Vagina (tissue), 2 donors: ENCODE measurements at places on chromosomes 12 and 14. TPM values are rescaled to one million over a fixed set of nuclear protein-coding genes. Genes with fewer than 3 reads are reported as not detected.

Gene WNT1
- not detected for total RNA-seq

GRCh38 chr12:20280515-20280914 is 87.8 kb upstream of the PDE3A start:
- DNase-seq, result no peak

DNA sequence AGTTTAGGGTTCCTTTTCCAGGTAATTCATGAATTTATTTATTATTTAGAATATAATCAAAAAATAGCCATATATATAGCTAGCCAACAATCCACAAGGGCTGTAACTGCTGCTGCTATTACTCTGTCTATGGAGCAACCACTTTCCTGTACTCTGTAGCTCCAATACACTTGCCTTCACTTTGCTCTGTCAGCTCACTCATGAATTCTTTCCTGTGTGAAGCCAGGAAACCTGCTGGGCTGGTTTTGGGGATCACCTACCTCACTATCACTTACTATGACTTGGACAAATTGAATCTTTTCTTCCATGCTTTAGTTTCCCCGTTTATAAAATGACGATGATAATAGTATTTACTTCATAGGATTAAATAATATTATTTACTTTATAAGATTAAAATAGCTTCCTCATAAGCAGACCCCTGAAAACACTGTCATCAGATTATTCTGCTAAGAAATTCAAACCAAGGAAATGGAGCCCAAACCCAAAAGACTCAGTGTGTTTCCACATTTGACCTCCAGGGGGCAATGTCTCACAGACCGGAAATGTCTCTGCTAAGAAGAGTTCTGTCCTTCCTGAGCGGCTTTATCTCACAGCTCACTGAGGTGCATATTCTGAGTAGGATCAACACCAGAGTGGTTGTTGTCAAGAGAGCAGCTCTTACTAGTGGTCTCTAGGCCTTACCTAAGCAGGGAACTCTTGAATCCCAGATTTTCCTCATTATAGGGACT is 457.1 kb downstream of the DAD1 start:
- DNase-seq, result no peak

DNA sequence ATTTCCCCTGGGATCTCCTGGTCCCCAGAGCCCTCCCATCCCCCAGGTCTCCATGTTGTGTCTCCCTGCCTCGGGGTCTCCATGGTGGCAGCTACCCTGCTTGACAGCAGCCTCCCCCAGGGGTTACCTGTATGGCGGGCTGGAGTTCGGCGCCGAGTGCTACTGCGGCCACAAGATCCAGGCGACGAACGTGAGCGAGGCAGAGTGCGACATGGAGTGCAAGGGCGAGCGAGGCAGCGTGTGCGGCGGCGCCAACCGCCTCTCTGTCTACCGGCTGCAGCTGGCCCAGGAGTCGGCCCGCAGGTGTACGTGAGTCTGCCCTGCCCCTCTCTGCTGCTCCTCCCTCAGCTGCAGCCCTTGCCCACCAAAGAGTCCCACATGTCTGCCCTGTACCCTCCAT is 80.9 kb downstream of the WSCD2 start:
- no peak for DNase-seq

DNA sequence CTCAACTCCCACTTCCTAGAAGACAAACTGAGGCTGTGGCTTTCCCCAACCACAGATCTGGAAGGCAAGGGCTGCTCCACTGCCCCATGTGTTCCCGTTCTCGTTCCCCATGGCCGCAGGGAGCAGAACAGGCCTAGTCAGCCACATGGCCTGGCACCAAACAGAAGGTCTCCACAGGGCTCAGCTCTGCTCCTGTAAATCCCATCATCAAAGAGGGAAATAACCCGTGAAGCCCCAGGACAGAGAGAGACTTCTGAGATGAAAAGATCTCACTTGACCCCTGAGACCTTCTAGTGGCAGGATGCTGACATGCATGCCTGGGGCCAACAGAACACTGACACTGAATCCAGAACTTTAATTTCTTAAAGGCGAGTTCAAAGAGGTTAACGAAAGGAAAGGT is 68.9 kb downstream of the BCL11B start:
- DNase-seq, result no peak
